ENCODE measurements at places on chromosomes 7 and 10. TPM values are rescaled to one million over a fixed set of nuclear protein-coding genes. Genes with fewer than 3 reads are reported as not detected.

PON1 gene
- not detected for total RNA-seq

ADCYAP1R1 gene
- total RNA-seq, result 0.90 TPM

NUDT13 gene
- 1.8 TPM for total RNA-seq

ANKRD16 gene
- total RNA-seq, result 5.5 TPM

RBM20 gene
- 0.49 TPM for total RNA-seq

KCND2 gene
- 0.17 TPM for total RNA-seq

TSPAN33 gene
- total RNA-seq, result 3.8 TPM

C10orf67 gene
- total RNA-seq, result not detected

H2BK1 gene
- not detected for total RNA-seq

SEMA3D gene
- 2.6 TPM for total RNA-seq

FZD8 gene
- 11.7 TPM for total RNA-seq

SLC29A4 gene
- total RNA-seq, result 4.6 TPM

FKBP6 gene
- not detected for total RNA-seq

CHST3 gene
- 2.5 TPM for total RNA-seq

SRGN gene
- 57.8 TPM for total RNA-seq

GARIN1A gene
- total RNA-seq, result 0.89 TPM

Measured in colonic mucosa (tissue), 4 donors.